K562 (cell line): ENCODE measurements at places on chromosomes 4 and X. TPM values are rescaled to one million over a fixed set of nuclear protein-coding genes. Genes with fewer than 3 reads are reported as not detected.

GRCh38 chrX:13047759-13048158 is 3.3 kb upstream of the FAM9C start:
- DNase-seq: no peak

DNA sequence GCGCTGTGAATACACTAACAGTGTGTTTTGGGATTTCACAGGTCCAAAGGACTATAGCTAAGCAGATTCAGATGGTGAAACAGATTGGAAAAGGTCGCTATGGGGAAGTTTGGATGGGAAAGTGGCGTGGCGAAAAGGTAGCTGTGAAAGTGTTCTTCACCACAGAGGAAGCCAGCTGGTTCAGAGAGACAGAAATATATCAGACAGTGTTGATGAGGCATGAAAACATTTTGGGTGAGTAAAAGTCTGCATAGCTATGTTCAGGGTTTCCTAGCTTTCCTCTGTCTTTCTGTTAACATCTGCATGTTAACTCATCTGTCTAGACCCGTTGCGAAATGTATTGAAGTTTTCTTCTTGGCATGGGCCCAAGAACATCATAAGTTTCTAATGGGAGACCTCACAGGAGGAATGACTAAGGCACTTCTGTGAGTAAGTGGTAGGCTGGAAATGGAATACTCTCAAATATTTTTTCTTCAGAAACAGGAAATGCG is 372.1 kb downstream of the BMPR1B start:
- peak; percentile 55 for DNase-seq

DNA sequence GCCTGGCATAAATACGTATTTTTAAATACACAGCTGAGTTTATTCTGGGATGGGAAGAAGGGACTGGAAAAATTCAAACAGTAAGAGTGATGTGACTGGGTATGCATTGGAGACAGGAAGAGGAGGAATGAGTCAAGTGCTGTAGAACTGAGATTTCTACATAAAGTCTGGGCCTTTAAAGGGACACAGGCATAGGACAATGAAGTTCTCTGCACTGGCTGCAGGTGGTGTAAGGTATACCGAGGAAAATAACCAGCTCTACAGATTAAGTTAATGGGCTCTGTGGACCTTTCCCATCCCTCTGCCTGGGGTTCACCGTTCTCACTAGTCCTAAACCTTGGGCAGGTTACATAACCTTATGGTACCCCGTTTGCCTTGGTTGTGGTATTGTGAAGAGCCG is 68.7 kb downstream of the DHX15 start:
- DNase-seq: no peak

DNA sequence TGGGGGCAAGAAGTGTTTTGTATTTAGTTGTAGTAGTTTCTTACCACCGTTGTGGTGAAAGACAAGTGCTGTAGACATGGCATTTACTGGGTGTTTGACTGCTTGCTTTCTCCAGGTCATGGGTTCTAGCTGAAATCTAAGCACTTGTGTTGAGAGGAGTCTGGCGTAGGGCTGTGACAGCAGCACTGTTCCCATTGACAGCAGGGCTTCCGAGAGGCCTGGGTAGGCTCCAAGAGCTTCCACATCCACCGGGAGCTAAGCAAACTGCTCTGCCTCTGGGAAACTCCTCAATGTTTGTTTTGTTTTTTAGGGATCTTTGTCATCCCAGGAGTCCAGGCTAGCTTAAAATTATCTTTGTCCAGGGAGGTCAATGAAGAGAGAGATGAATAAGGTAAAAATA is 44.3 kb downstream of the BMPR1B start:
- DNase-seq: no peak

GRCh38 chrX:149830192-149830873 is 48.6 kb downstream of the MAGEA9 start:
- no peak for DNase-seq

- no peak for DNase-seq
Observed at GRCh38 chr4:90951037-90951436, 823.8 kb downstream of the CCSER1 start.

- DNase-seq: peak; percentile 50
Observed at GRCh38 chr4:7721984-7722551, 217.6 kb downstream of the AFAP1 start.

ZDHHC9 gene
- 8.0 and 9.1 TPM in 2 replicates for polyA plus RNA-seq

FAAH2 gene
- polyA plus RNA-seq: 0.07 and 0.26 TPM in 2 replicates
